Suprapubic skin (tissue), 4 donors: ENCODE measurements at places on chromosomes 5 and 9. TPM values are rescaled to one million over a fixed set of nuclear protein-coding genes. Genes with fewer than 3 reads are reported as not detected.

- H3K4me3 ChIP-seq = no peak overlapping the region
- H3K27me3 ChIP-seq = no peaks in the 10 kb centered on the region
- no peak for DNase-seq
- H3K4me1 ChIP-seq = no peaks in the 10 kb centered on the region
- no peak overlapping the region for H3K27ac ChIP-seq
These were observed 104.2 kb downstream of the MELK start for GRCh38 chr9:36676778-36677485.

DNA sequence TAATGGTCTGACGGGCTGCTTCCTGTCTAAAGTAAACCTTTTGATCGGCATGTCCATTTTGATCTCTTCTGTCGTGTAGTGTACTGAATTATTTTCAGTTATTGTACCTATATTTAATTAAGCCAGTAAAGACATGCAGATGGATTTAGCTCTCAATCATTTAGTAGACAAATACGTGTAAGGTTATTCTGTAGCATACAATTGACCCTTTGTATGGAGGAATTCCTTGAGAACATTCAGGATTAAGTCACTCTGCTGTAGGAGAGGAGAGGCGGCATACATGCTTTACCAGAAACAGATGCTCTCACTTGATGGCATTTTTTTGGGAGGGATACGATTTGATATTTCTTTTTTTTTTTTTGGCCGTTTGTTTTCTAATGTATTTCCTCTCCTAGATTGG is 141.0 kb downstream of the PBX3 start:
- H3K4me1 ChIP-seq = peaks cover 32% of the 10 kb centered on the region
- no peak overlapping the region for H3K27ac ChIP-seq
- H3K4me3 ChIP-seq = no peak overlapping the region
- no peak for DNase-seq

DNA sequence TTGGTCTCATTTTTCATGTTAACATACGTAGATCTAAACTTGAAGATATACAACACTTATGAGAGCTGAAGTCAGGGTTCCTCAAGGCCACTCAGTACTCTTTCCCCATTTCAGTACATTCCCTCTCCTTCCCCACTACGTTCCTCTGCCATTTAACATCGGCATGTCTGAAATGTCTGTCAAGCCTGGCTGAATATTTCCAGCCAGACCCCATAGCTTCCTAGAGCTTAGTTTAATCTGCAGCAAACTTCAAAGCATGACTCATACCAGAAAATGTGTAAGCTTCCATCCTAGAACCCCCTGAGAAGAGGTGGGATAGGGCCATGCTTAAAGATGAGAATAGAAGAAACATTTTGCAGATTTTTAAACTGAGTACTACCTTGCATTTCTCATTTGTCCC is 6.2 kb downstream of the GZMA start:
- H3K27me3 ChIP-seq = no peaks in the 10 kb centered on the region
- no peaks in the 10 kb centered on the region for H3K36me3 ChIP-seq
- H3K4me1 ChIP-seq = no peaks in the 10 kb centered on the region
- no peak for DNase-seq
- H3K4me3 ChIP-seq = no peak overlapping the region
- no peak overlapping the region for H3K27ac ChIP-seq

- H3K4me1 ChIP-seq = peaks cover 3% of the 10 kb centered on the region
- H3K27ac ChIP-seq = no peak overlapping the region
- H3K4me3 ChIP-seq = no peak overlapping the region
- no peak for DNase-seq
These were observed 18.5 kb upstream of the SNX2 start for GRCh38 chr5:122756264-122756911.

GRCh38 chr5:75952291-75952690 is 130.9 kb upstream of the SV2C start:
- H3K27ac ChIP-seq = no peak overlapping the region
- no peaks in the 10 kb centered on the region for H3K27me3 ChIP-seq
- no peak overlapping the region for H3K4me3 ChIP-seq
- H3K4me1 ChIP-seq = no peaks in the 10 kb centered on the region
- DNase-seq = no peak

PAEP gene
- 5.6 TPM for total RNA-seq

ZFP2 gene
- total RNA-seq = 2.6 TPM

GMCL2 gene
- not detected for total RNA-seq
